ENCODE measurements at places on chromosomes 1 and 21.

DNA sequence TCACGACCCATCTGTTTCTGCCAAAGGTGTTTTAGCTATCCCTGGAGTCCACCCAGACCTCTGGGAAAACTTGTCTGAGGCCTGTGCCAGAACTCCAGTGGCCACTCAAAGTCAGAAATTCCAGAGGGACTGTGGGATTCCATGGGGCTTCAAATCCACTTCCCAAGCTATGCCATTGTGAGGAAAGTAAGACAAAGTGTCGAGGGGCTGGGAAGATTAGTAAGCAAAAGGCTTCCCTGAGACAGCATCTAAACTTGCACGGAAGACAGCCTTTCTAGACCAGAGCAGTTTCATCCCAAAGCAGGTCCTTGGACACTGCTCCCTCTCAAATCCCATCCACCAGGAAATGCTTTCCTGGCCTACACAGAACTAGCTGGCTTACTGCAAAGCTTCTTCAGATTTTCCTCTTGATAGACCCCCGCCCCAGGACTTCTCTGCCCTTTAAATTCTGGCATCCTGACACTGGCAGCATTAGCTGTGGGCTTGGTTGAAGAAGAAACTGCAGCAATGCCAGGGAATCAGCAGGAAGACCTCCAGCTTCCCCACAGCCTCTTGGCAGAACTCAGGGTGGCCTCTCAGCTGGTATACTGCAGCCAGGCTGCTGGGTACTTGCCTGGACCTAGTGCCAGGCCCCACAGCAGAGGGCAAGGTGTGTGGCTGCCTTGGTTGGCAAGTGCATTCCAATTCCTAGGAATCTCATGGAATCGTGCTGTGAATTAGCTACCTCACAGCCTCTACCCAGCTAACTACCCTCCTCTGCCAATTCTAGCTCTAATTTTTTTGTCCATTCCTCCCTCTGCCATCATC is 27.3 kb upstream of the LMX1A start:
- DNase-seq: no peak

GRCh38 chr1:117613249-117613968 is 7.6 kb downstream of the TENT5C start:
- DNase-seq: no peak

DNA sequence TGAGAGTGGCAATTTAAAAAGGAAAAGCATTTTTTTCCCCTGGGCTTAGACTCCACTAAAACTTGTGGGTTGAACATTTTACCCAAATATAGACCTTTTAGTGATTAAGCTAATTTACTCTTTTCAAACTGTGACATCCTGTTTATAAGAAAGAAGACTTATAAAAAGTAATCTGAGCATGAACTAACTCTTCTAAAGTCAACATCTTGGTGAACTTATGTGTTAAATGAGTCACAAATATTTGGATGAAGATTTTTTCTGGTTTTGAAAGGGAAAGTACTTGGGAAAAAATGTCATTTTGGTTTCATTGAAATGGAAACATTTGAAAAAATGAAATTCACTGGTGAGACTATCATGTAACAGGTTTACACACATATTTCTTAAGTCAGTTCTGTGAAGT is 109.8 kb downstream of the KCNK2 start:
- peak; percentile 45 for DNase-seq

GRCh38 chr1:3917761-3918160 is 17.7 kb upstream of the C1orf174 start:
- no peak for DNase-seq
